ENCODE measurements at places on chromosomes 1 and 21.
A peak's percentile ranks its signal among the peaks of the same experiment; 100 is the strongest.

- peak; percentile 51 for DNase-seq
Observed at GRCh38 chr1:189409774-189410173, 1067.9 kb downstream of the BRINP3 start.

DNA sequence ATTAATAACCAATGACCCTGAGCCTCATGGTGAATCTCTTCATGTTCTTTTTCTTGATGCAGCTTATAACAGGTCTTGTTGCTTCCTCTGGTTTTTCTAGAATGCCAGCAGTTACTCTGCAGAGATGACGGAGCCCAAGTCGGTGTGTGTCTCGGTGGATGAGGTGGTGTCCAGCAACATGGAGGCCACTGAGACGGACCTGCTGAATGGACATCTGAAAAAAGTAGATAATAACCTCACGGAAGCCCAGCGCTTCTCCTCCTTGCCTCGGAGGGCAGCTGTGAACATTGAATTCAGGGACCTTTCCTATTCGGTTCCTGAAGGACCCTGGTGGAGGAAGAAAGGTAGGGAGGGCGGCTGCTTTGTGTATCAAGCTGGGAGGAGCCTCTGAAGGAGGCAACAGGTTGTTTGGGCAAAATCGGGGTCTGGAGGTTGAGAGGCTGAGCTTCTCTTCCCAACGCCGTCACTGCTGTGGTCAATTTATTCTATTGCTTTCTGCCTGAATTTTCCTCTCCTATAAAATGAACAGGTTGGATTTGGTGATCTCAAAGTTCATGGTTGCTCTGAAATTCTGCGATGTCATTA, 6.7 kb downstream of the ABCG1 start:
- DNase-seq = no peak

DNA sequence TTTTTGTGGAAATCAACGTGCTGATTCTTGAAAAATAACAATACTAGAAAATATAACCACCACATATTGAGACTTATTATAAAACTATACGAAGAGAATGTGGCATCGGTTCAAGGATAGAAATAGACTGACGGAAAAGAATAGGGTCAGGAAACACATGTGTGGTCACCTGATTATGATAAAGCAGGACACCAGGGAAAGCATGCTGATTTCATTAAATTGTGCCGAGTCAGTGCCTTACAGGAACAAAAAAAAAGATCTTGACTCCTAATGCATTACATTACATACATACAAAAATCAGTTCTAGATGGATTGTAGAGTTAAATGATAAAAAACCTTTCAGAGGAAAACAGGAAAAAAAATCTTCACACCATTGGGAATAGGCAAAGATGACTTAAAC, 43.5 kb upstream of the SERPINC1 start:
- no peak for DNase-seq

GRCh38 chr1:117828201-117828600, 101.2 kb downstream of the GDAP2 start:
- DNase-seq = no peak

- DNase-seq = no peak
Observed at GRCh38 chr1:226490426-226490809, 58.1 kb upstream of the STUM start.

- no peak for DNase-seq
Observed at GRCh38 chr1:205328476-205328875, 6.9 kb upstream of the NUAK2 start.

GRCh38 chr1:204633665-204634064, 51.9 kb downstream of the LRRN2 start:
- DNase-seq = no peak

All from SK-N-MC (cell line).